Stimulated activated naive CD8-positive, alpha-beta T cell treated with anti-CD3 and anti-CD28 coated beads, Interleukin-15, Interleukin-2, amounts not matched to agents 100 U/mL and 50 U/mL, for 24 hours (primary cell): ENCODE measurements at places on chromosomes 4 and X.
A peak's percentile ranks its signal among the peaks of the same experiment; 100 is the strongest.

DNA sequence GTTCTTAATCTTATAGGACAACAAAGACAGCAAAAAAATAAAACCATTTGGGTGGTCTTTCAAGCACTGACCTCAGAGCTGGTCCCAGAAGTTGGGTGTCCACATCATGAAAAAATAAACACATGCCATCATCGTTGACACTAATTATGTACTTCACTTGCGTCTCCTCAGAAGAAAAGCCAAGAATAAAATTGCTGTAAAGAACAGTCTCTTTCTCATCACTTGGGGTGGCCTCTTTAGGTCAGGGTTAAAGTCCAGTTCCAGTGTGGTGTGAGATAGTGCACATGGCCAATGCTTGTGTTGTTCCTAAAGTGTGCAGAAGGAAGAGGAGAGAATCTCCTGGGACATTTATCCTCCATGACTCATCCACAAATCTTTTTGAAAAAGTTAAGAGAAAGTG is 49.5 kb upstream of the IBSP start:
- DNase-seq: no peak

DNA sequence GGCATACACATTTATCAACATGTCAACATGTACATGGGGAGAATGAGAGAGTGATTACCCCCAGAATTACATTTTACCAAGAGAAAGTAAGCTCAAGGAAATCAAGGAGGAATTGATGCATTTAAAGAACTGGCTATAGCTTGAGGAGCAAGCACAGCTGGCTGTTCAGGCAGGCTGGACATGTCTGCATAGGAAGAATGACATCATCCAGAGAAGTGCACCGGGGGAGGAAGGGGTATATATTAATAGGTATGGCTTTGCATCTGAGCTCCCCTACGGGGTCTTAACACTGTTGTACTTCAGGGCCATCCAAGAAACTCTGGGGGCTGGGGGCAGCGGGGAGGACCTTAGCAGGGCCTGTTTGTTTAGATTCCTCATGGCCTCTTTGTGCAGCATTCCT is 222.4 kb upstream of the VCX start:
- DNase-seq: no peak

DNA sequence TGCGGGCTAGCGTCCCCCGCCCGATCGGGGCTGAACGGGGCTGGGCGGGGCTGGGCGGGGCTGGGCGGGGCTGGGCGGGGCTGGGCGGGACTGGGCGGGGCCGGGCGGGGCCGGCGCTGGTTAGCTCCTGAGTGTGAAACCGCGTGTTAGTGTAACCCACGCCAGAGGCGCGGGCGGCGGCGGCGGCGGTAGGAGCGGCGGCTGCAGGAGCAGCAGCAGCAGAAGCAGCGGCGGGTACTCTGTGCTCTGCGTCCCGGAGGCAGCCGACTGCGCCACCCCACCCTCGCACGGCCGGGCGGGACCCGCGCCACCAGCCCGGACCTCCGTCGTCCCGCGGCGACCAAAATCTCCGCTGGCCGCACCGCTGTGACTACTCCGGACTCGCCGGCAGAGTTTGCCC is 128.1 kb downstream of the LAS1L start:
- peak; percentile 41 for DNase-seq

GRCh38 chr4:189311251-189311650 is 629.4 kb upstream of the FRG1 start:
- DNase-seq: no peak

- no peak for DNase-seq
Measured at GRCh38 chr4:184347251-184348239, 126.8 kb downstream of the IRF2 start.

DNA sequence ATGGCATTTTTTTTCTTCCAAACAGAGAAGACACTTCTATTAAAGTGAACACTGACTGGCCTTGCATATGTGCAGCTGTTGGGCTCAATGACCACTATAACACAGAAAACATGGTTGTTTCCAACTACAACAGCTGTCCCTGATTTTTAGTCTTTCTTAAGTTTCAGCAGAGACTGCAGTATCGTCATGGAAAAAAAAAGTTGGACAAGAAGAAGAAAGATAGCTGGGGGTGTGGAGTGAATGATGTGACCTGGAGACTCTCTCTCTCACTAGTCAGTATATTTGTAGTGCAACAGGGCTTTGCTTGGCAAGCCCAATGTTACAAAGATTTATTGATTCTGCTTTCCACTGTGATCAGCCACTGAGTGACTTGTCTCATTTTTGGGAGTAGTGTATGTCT is 29.5 kb upstream of the C4orf54 start:
- DNase-seq: no peak

DNA sequence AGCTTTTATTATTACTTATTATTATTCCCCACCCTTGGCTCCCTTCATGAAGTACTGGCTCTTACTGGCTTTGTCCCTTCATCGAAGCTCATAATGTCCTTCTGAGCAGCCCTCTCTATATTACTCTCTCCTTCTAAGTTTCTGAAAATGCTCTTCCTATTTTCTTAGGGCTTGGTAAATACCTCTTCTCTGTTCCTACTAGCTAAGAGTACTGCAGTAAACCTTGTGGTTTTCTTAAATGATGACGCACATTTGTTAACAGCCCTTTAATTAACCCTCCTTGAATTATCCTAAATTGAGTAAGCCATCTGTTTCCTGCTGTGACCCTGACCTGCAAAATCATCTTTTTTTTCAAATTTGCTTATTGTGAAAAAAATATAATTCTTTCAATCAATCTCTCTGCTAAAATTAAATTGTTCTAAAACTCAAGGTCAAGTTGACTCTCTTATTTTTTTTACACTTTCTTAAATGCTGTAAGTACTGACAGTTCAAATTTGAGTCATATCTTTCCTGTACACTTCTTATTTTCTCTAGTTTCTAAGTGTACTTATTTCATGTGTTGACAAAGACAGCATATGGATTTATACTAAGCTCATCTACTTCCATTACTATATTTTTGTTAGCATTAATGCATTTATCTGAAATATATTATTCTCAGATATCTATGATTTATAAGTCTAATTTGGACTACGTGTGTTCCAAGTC is 148.9 kb downstream of the ADAM29 start:
- DNase-seq: no peak

GRCh38 chr4:126530996-126531585 is 1101.7 kb upstream of the INTU start:
- no peak for DNase-seq

- DNase-seq: no peak
Measured at GRCh38 chrX:97030947-97031346, 147.2 kb downstream of the RPA4 start.

- no peak for DNase-seq
Measured at GRCh38 chr4:186701788-186702187, 21.9 kb downstream of the FAT1 start.

DNA sequence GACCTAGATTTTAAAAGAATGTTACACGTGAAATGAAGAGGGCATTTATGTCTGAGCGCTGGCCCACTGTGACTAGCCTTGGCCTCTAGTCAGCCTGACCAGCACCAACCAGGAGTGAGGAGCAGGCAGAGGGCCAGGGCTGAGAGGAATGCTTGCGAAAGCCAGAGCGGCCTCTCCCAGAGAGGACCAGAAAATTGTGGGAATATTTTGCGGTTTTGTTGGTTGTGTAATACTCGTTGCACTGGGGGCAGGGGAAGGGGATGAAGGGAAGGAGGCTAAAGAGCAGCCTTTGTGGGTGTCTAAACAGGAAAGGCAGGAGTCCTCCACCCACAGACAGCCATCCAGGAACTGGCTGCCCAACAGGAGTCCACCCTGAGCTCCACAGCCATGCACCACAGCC is 3.8 kb downstream of the GABRE start:
- no peak for DNase-seq

DNA sequence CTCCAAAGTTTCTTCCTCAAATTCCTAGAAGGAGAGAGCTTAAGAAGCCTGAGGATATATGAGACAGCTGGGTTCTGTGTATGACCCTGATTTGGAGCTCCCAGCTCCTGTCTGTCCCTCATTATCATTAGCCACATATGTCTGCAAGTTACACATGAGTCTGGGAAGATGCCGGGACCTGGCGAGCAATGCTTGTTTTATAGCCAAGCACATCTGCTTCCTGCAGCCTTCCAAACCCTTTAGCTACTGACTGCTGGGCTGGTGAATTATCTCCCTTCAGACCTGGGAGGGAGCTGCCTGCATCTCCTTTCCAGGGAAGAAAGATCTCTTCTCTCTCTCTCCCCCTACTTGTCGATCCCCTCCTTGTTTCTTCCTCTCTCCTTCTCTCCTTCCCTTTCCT is 556.7 kb upstream of the BOD1L1 start:
- DNase-seq: no peak

GRCh38 chr4:36321176-36321575 is 39.8 kb downstream of the DTHD1 start:
- no peak for DNase-seq

GRCh38 chr4:104763554-104764222 is 269.0 kb upstream of the CXXC4 start:
- DNase-seq: no peak

DNA sequence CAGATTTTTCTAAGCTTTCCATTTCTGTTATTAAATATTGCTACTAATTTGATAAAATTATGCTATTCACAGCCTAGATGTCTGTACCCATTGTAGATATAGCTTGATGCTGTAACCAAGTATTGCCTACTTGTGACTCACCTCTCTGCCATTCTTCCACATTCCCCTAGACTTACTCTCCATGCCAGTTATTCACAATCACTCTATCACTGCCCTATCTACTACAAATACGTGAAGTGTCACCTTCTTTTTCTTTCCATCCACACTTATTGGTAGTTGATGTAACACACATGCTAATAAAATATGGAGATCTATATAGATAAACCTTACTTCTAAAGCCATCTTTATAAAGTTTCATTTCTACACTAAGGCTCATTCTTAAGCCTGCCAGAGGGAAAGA is 179.4 kb upstream of the PACRGL start:
- DNase-seq: no peak

GRCh38 chrX:49079489-49080428 is at the start of gene WDR45:
TSS of gene WDR45 (minus strand) at chrX:49079887. CDS start at chrX:49078095, 1,792 bp downstream.
- DNase-seq: peak; percentile 72

- no peak for DNase-seq
Measured at GRCh38 chr4:120018786-120019185, 47.9 kb downstream of the MAD2L1 start.

DNA sequence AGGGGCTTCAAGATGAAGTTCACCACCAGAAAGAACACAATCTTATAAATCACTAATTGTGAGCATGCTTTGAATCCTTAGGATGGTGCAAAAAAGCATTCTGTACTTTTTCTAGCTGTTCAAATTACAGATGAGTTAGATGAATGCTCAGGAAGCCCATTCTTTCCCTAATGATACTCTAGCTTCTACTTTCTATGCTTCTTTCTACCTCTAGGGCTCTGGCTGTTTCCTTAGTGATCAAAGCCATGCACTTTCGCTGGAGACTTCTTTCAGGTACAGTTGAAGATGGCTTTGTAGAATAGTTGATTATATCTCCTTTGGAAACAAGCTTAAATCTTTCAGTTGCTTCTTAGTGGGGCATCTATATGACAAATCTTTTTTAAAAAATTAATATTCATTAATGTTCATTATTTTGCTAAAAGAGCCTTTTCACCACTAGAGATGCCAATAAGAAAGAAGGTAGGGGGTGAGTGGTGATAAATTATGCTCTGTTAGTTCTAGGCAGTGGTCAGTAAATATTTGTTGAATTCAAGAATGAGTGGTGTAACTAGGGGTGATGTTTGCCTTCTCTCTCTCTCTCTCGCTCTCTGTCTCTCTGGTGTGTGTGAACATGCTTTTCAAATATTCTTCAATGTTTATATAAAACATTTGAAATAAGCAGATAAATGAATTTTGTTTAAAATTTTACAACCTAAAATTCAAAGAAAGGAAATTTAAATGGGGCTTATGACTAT is 169.4 kb downstream of the GLUD2 start:
- DNase-seq: no peak

DNA sequence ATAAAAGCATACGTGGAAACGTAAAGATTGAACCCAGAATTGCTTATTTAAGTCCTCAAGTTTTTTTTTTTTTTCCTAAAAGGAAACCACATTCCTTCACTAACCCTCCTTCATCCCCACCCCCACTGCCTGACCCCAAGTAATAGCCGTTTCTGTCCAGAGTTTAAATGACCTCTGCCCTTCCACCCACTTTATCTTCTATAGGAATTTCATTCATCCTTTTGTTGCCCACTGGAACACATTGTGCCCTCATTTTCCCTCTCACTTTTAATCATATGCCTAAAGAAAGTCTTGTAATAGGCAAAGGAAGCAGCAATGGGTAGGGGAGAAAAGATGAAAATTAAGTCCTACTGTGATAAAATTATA is 62.7 kb downstream of the SH3RF1 start:
- no peak for DNase-seq

DNA sequence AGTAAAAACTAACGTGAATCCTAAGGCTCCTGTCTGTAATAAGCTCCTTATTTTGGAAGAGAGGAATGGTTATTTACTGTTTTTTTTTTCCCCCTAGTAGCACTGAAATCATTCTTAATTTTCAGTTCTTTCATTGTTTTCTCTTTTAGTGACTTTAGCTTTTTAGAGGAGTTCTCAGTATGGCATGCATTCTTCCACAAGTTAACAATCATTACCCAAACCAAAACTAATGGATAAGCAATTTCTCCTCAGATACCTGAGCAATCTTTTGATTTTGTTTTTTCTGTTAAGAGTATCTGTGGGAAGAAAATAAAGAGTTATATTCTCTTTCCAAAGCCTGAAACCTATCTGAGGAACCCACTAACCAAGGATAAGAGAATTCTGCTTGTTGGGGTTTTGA is 16.7 kb upstream of the PPA2 start:
- DNase-seq: no peak

DNA sequence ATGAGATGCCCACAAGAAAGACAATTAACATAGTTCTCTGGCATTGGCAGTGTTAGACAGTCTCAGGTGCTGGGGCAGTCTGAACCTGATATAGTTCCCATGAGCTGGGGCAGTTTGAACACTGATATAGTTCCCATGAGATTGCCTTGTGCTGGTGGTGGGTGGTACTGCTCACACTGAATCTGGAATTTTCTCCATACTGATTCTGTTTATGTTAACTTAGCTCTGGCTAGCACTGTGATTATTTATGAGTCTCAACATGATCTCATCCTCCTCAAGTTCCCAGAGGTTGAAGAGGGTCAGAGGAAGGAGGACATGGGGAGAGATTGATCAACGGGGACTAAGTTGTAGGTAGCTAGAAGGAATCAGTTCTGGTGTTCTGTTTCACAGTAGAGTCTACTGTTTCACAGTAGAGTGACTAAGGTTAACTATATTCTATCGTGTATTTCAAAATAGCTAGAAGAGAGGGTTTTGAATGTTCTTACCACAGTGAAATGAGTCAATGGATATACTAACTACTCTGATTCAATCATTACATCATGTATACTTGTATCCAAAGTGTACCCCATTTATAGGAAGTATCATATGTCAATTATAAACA is 379.9 kb downstream of the ADAM29 start:
- no peak for DNase-seq

- no peak for DNase-seq
Measured at GRCh38 chrX:14427614-14428013, 101.7 kb upstream of the GLRA2 start.
